ENCODE measurements at places on chromosomes 12 and 14. TPM values are rescaled to one million over a fixed set of nuclear protein-coding genes. Genes with fewer than 3 reads are reported as not detected.

The TGM1 gene
- total RNA-seq, result 0.68 TPM

The SCNN1A gene
- total RNA-seq, result 3.9 TPM

The SLC38A4 gene
- total RNA-seq, result not detected

The CARMIL3 gene
- total RNA-seq, result 0.47 TPM

The CCNK gene
- 56.5 TPM for total RNA-seq

The TMEM229B gene
- total RNA-seq, result 0.24 TPM

The PFDN5 gene
- 495 TPM for total RNA-seq

The MYH6 gene
- not detected for total RNA-seq

The MYH7 gene
- total RNA-seq, result not detected

The ZBTB39 gene
- total RNA-seq, result 6.4 TPM

The LRRC43 gene
- not detected for total RNA-seq

The RPS6KL1 gene
- total RNA-seq, result 0.45 TPM

The PKP2 gene
- total RNA-seq, result 2.9 TPM

The SRRM4 gene
- not detected for total RNA-seq

The ESR2 gene
- total RNA-seq, result 0.04 TPM

The ADGRD1 gene
- total RNA-seq, result 0.34 TPM

The ASIC1 gene
- total RNA-seq, result 5.6 TPM

The WSB2 gene
- 75.0 TPM for total RNA-seq

The DPF3 gene
- total RNA-seq, result 0.47 TPM

The TOMM20L gene
- not detected for total RNA-seq

The LHX5 gene
- not detected for total RNA-seq

The GPR135 gene
- 1.3 TPM for total RNA-seq

The SSPN gene
- total RNA-seq, result 0.56 TPM

The PIWIL1 gene
- total RNA-seq, result not detected

The ZBTB25 gene
- 7.2 TPM for total RNA-seq

The RGS6 gene
- not detected for total RNA-seq

The LRRIQ1 gene
- 1.3 TPM for total RNA-seq

The SERPINA9 gene
- 0.13 TPM for total RNA-seq

The FOXG1 gene
- total RNA-seq, result 0.08 TPM

The CEP83 gene
- 6.9 TPM for total RNA-seq

The SYT1 gene
- total RNA-seq, result 7.7 TPM

The CAPZA3 gene
- total RNA-seq, result not detected

The LBHD2 gene
- 0.18 TPM for total RNA-seq

The SLC16A7 gene
- total RNA-seq, result 0.26 TPM

The ZCCHC8 gene
- total RNA-seq, result 27.6 TPM

The CPNE6 gene
- total RNA-seq, result not detected

Data from A549 treated with DMSO at 1 μM for 4 hours (cell line).